ENCODE measurements at places on chromosomes 6 and 20. TPM values are rescaled to one million over a fixed set of nuclear protein-coding genes. Genes with fewer than 3 reads are reported as not detected.

- H3K36me3 ChIP-seq = no peaks in the 10 kb centered on the region
- no peak for DNase-seq
- H3K4me3 ChIP-seq = peak overlapping the region; percentile 70
- peak overlapping the region; percentile 91 for H3K27ac ChIP-seq
Measured at GRCh38 chr6:20400456-20401204, 1.0 kb upstream of the E2F3 start.

GRCh38 chr20:18032977-18033892 lies 24.5 kb downstream of the OVOL2 start:
- no peaks in the 10 kb centered on the region for H3K36me3 ChIP-seq
- no peaks in the 10 kb centered on the region for H3K27me3 ChIP-seq
- DNase-seq = no peak

DNA sequence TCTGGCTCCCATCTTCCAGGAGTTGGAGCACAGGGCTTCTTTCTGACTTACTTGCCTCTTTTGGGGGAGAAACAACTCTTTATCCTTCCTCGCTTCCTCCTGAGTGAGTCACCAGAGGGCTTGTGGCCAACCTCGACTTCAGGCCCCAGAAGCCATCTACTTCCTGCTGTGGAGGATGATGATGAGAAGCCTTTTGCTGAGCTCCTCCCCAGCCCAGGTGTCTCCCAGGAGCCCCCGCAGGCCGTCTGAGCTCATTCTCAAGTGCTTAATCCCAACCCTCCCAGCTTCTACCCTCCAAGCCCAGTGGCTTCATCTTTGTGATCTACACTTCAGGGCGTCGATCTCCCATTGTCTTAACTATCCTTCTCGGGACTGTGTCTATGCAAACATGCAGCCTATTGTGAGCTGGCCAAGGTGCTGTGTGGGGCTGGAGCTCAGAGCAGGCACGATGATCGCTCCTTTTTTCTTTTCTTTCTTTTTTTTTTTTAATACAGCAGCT lies 27.9 kb downstream of the SDCBP2 start:
- H3K4me3 ChIP-seq = no peak overlapping the region
- H3K27me3 ChIP-seq = no peaks in the 10 kb centered on the region
- DNase-seq = no peak
- H3K4me1 ChIP-seq = no peaks in the 10 kb centered on the region

HCK gene
- 16.0 TPM for total RNA-seq

GPLD1 gene
- 7.7 TPM for total RNA-seq
